ENCODE measurements at places on chromosomes 2 and 18.

- DNase-seq = no peak
Observed at GRCh38 chr2:38690499-38691420, 24.8 kb downstream of the GALM start.

DNA sequence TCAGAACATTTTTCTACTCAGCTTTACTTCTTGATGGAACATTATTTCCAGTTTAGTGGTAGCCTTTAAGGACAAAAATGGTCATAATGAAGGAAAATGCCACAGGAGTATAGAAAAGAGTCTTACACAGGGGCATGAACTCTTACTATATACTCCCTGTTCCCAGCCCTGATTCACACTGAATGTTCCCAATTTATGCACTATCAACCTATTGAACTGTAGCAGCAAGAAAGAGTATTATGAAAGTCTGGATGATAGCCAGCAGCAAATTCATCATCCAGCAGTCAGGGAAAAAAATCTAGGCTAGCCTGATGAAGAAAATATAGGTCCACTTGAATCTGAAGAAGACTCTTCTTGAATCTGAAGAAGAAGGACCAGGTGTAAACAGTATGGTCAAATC lies 1170.3 kb upstream of the CHAC2 start:
- DNase-seq = no peak

DNA sequence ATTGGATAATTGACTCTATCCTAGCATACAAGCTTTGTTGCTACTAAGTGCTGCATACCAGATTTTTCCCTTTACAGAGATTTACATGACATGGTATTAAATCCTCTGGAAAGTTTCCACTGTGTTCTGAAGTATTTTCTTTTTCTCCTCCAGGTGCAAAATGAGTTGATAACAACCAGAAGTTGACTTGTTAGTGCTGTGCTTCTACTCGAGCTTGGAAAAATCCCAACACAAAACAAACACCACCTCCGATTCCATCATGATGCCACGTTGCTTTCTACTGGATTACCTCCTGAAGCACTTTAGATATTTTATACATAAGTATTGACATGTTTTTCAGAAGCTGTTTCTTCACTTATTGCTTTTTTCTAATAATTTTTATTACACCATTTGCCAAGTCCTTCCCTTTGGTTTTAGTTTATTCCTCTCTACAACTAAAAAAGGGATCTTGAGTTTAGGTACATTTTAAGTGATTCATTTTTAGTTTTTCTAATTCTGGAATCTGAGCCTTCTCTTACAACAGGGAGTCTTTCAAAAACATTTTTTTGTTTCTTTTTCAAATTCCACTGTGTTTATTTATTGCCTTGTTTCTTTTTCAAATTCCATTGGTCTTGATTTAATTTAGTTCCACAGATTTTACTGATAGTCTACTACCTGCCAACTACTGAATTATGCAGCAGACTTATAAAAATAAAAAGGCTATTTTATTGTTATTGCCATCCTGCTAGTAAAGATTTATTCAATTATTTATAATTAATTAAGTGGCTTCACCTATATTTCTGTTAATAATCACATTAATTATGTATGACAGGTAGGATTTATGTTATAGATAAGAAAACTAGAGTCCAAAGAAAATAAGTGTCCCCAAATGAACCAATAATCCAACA lies 143.4 kb downstream of the PPP1R1C start:
- no peak for DNase-seq

DNA sequence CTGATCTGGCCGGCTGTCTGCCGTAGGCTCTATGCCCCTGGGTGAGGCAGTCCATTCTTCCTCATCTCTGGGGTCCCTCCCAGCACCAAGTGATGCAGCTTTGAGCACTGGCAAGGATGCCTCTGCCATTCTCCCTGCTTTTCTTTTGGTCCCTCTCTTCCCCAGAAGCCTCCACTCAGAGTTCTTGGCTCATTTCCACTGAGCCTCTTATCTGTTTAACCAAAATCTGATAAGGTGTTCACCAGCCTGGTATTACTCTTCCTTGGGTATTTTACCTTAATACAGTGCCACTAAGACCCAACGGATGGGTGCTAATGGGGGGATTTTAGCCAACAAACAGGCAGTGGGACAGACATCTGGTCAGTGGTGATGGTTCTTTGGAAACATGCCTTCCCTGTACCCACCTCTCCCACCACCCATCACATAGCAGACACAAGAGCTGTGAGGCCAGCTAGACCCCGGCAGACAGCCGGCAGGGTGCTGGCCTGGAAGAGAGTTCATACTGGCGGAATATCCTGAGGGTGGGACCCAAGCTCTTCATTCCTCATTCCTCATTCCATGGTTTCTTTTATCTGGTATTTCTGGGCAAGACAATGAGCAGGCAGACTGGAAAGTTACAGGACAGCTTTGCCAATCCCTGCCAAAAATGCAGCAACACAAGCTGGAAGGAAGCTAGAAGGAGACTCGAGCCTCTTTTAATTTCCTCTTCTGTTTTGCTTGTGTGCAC lies 34.6 kb downstream of the ZBTB7C start:
- DNase-seq = no peak

DNA sequence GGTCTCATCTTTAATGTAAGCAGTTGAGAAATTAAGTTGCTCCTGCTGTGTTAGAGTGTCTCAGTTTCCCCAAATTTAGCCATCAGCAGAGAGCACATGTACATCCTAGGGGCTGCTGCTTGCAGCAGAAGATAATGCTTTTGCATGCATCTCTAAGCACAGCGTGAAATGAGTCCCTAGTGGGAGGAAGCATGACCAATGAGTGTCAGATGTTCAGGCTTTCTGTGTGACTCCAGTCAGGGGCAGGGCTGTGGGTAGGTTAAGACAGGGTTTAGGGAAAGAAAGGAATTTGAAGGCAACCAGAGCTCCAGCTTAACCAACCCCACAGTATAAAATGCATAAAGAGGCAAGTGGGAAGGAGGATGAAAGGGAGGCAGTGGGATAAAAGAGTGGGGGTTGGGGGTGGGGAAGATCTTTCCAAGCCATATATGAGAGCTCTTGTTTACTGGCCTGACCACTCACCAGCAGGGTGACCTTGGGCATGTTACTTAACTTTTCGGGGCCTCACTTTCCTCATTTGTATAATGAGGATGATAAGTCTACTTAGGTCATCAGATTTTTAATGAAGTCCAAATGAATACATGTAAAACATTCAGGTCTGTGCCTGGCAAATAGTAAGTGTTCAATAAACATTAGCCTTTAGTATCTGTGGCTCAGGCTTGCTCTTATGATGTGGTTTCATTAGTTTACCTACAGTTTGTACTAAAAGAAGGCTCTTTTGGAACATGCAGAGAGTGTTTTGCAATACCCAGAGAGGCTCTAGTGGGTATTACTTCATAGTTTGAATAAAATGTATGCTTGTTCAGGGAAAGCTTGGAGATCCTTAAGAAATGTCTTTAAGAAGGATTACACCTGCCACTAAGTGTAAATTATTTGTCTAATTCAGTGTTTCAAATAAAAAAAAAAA lies 42.7 kb upstream of the PELI1 start:
- DNase-seq = no peak

DNA sequence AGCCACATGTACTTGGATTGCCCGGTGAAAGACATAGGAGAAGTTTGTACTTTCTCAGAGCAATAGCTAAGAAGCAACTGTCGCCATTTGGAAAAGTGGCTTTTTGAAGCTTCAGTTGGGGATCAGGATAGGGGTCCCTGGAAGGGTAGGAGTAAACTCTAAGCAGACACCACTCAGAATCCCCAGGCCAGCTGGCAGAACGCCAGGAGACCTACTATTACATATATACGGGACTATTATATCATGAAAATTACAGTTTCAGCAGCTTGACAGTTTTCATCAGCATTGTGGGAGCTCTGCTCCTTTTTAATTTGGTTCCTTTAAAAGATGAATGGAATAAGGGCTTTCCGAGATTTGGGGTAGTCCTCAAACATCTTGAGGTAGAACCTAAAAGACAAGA lies 54.9 kb downstream of the SRD5A2 start:
- no peak for DNase-seq

- no peak for DNase-seq
Observed at GRCh38 chr2:127392828-127393578, 5.2 kb upstream of the MAP3K2 start.

- DNase-seq = no peak
Observed at GRCh38 chr2:205998583-205998982, 87.4 kb downstream of the INO80D start.

DNA sequence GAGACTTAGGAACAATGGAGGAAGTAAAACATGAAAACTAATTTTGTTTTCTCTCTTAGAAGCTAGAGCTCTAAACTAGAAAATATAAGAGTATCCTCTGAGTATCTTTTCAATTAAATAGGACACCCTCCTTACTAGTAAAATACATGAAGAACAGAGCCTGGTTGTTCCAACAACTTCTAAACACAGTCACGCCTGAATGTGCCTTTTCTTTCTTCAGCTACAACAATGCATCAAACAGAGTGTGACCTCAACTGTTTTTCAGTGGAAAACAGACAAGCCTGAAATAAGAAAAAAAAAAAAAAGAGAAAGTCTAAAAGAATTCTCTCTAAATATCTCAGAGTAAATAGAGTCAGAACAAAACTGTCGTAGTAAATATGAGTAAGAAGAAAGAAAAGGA lies 928.8 kb downstream of the CNTNAP5 start:
- no peak for DNase-seq

GRCh38 chr2:63078852-63079606 lies 28.4 kb downstream of the OTX1 start:
- no peak for DNase-seq

GRCh38 chr2:138752197-138752956 lies 27.8 kb downstream of the NXPH2 start:
- no peak for DNase-seq

DNA sequence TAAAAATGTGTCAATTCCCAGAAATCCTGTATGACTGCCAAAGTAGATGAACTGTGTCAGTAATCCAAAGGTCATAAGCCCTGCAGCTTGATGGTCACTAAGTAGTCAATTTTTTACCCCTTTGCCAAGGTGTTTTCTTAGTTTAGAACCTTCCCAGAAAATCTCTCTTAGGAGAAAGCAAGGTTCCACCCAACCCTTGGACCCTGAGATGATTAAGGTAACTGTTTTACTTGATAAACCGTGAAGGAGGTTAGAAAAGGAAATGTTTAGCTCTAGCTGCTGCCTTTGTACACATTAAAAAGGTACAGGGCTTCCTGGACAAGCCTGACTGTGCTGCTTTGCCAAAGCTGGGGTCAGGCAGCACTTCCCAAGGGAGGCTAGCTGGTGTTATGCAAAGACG lies 24.4 kb upstream of the LRP2 start:
- DNase-seq = no peak

DNA sequence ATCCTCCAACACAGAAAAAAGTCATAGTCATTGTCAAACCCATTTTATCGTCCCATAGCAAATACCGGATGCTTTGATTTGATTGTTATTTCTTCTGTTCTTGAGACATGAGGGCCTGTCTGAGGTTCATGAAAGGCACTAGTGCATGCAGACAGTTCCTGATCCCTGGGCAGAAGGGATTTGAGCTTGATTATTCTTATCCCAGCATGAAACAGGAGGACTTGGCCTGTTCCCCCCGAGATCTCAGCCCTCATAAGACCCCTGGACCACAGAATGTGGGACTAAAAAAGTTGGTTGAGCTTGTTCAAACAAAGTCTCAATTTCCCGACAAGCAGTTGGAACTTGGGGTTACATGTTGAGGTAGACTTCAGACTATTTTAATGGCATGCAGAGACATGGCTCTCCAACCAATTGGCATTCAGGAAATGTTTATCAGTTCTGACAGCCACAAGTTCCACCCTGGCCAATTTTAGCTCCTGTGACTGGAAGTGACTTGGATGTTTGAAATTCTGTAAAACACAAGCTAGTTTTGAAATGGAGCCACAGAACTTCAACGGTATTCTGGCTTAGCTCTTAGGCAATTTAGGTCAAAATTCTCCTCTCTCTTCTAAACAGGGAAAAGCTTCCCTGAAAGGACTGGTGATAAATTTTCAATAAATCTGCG lies 366.9 kb upstream of the SLC14A2 start:
- DNase-seq = no peak

GRCh38 chr2:236874866-236875481 lies 210.7 kb upstream of the COPS8 start:
- DNase-seq = no peak

GRCh38 chr2:28956890-28957289 lies 24.2 kb upstream of the TOGARAM2 start:
- no peak for DNase-seq

DNA sequence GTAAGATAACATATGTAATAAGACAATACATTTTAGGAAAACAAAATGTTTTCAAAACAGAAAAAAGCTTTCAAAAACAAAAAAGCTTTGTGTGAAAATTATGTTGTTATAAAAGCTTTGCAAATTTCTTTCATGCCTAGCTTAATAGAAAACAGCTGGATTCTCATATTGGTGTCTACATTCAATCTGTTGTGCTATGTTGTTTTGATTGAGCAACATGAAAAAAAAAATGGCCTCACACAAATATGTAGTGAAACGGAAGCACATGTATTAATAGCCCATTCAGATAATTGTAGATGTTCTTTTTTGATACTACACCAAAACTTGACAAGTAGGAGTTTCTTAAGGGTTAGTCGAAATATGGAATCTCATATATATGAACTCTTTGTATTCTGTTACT lies 197.5 kb downstream of the ZEB2 start:
- DNase-seq = no peak

DNA sequence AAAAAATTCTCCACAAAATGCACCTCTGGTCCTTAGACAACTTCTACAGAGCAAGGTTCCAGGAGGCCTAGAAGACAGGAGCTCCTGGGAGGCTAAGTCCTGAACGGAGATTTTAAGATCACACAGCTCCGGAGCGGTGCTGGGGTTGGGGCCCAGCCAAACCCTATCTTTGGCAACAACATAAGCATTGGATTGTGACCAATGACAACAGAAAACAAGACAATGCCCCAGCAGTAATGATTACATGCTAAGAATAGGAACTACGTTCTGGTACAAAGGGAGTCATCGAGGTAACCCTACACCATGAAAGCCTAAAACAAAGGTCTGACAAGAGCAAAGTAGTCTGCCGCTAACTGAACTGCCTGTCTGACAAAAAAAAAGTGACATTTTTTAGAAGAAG lies 171.2 kb downstream of the CMPK2 start:
- DNase-seq = no peak

Measured in stimulated activated CD8-positive, alpha-beta memory T cell treated with anti-CD3 and anti-CD28 coated beads, Interleukin-4, amount 100 ng/mL, for 4 hours (primary cell).